RPMI7951 (cell line): ENCODE measurements at places on chromosomes 13 and 19.
A peak's percentile ranks its signal among the peaks of the same experiment; 100 is the strongest.

DNA sequence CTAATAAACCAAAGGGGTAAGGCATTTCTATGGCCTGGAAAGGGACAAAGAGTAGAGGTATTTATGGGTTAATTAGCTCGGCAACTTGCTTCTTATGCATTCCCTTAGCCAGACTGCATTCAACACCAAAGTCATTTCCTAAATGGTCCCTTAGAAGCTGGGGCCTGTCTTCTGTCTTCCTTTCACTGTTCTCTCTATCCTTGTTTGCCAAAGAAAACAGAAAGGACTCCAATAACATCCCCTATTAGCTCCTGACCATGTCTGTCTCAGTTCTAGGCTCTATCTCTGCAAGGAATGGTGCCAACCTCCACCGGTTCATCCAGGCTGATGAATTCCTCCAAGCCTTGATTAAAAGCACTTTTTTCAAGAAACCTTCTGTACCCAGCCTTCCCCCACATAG, 123.5 kb downstream of the KCTD12 start:
- no peak for DNase-seq

DNA sequence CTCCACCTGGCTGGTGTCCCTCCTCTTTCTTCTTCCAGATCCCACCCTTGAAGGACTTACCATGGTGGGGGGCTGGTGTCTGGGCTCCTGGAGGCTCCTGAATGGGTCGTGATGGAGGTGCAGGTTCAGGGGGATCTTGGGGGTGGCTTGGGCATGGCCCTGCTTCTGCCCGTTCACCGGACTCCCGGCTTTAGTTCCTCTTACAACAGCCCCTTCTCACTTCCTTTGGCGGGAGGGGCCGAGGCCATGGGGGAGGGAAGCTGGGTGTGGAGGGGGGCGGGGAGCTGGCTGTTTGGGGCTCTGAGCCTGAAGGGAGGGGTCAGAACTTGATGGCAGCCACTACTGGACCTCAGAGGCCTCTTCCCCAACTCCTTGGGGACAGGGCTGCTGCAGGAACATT, at the start of gene MYO1F:
MYO1F (minus strand) TSS at position 196 of the 400 bp plus-strand sequence; CDS start at position 63, 133 bp downstream.
- DNase-seq, result no peak

GRCh38 chr13:77701305-77701704, 3.8 kb downstream of the SLAIN1 start:
- no peak for DNase-seq

DNA sequence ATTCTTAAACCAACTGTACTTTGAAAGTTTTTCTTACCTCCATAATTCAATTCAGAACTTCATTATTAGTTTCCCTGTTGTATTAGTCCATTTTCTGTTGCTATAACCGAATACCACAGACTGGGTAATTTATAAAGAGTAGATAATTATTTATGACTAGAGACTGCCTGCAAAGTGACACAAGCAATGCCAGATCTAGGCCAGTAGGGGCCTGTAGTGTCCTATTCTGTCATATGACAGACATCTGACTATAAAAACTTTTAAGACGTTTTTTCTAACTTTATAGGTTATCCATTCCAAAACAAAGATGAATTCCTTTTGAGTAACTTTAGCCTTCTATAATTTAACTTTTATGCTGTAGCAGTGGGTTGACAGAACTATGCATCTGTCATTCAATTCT, 2783.8 kb downstream of the PCDH9 start:
- DNase-seq, result no peak

GRCh38 chr13:43804461-43805070, 17.8 kb upstream of the ENOX1 start:
- peak; percentile 65 for DNase-seq

DNA sequence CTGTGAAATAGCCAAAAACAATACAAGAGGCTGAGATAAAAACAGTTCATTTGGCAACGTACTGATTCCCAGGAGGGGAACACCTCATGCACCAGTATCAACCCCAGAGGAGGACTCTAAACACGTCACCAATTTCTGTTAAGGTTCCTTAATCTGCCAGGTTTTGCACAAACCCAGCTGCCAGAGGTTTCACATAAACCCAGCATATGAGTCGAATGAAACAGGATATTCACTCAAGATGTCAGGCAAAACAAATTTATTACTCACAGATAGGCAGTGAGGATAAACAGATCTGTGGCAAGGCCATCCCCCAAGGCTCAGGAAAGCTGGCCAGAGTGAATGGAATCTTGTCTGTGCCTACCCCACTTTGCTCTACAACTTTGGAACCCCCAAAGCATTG, 210.9 kb downstream of the GPC5 start:
- DNase-seq, result no peak
